ENCODE measurements at places on chromosomes 1 and 21.

GRCh38 chr1:67514786-67515185 lies 84.6 kb upstream of the SERBP1 start:
- no peak for DNase-seq

GRCh38 chr1:201535046-201535918 lies 3.6 kb upstream of the NAV1 start:
- no peak for DNase-seq

GRCh38 chr21:21463456-21463855 lies 465.2 kb downstream of the NCAM2 start:
- no peak for DNase-seq

- DNase-seq, result peak; percentile 65
These were observed 102.1 kb downstream of the JAK1 start for GRCh38 chr1:64864018-64864940.

DNA sequence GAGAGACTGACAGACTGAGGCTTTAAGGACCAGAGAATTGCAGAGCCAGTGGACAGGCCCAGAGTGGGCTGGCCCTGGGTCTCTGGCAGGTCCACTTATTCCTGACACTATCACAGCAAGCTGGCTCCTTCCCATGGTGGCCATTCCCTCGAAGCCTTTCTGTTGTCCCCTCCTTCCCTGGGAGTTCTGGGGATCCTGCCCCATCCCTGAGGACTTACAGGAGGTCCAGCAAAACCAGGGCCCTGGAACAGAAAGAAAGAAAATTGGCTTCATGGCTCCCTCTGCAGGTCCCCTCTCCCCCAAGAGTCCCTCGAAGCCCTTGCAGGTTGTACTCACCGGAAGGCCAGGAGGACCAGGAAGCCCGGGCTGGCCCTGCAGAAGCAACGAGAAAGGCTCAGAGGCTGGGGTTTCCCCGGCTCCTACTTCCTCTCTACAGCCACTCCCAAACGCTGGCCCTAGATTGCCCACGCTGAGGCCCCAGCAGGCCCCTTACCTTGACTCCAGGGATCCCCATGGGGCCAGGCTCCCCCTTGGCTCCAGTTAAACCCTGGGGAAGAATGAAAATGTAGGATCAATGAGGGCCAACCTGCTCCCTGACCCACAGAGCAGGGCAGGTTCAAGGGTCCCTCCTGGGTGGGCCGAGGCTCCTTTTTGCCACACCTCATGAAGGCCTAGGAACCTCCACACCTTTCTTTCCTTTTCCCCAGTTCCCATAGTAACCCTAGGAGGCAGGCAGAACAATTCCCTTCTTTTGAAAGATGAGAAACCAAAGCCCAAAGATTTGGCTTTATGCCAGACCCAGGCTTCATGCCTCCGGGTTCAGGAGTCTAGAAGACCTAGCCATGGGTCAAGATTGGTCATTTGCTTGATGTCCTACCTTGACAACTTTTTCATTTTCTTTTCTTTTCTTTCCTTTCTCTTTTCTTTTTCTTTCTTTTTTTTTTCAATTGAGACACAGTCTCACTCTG lies 4.6 kb downstream of the COL9A2 start:
- DNase-seq, result peak; percentile 45

GRCh38 chr1:185155600-185156287 lies 1.0 kb downstream of the TRMT1L start:
- no peak for DNase-seq

- no peak for DNase-seq
These were observed 249.8 kb downstream of the NRIP1 start for GRCh38 chr21:14814991-14815390.

GRCh38 chr1:53567851-53568250 lies 108.7 kb downstream of the DMRTB1 start:
- DNase-seq, result no peak

GRCh38 chr1:40668769-40669525 lies 3.5 kb upstream of the RIMS3 start:
- peak; percentile 77 for DNase-seq

- no peak for DNase-seq
These were observed 231.0 kb downstream of the RERE start for GRCh38 chr1:8586438-8586837.

- DNase-seq, result no peak
These were observed 59.3 kb upstream of the PTGFRN start for GRCh38 chr1:116850436-116850835.

GRCh38 chr1:111649648-111650047 lies 30.1 kb downstream of the RAP1A start:
- DNase-seq, result no peak

DNA sequence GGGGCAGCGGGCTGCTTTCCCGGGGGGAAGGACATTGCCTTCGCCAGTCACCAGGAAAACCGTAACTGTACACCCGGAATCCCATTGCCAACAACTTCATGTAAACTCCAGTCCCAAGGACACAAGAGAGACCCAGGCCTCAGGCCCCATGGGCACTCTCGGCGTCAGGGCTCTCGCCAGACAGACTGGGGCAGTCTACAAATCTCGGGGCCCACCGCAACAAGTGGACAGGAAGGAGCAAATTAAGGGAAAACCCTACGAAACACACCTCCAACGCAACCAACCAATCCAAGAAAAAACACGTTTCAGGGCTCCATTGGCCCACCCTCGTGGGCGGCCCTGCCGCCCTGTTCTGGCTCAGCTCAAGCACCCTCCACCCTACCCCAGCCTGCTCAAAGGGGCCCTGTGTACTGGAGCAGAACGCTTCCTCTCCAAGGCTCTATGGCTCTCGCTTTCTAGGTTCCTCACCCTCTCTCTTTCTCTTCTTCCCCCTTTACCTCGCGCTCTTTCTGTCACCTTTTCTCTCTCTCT lies 4.6 kb upstream of the ZNF678 start:
- DNase-seq, result no peak

DNA sequence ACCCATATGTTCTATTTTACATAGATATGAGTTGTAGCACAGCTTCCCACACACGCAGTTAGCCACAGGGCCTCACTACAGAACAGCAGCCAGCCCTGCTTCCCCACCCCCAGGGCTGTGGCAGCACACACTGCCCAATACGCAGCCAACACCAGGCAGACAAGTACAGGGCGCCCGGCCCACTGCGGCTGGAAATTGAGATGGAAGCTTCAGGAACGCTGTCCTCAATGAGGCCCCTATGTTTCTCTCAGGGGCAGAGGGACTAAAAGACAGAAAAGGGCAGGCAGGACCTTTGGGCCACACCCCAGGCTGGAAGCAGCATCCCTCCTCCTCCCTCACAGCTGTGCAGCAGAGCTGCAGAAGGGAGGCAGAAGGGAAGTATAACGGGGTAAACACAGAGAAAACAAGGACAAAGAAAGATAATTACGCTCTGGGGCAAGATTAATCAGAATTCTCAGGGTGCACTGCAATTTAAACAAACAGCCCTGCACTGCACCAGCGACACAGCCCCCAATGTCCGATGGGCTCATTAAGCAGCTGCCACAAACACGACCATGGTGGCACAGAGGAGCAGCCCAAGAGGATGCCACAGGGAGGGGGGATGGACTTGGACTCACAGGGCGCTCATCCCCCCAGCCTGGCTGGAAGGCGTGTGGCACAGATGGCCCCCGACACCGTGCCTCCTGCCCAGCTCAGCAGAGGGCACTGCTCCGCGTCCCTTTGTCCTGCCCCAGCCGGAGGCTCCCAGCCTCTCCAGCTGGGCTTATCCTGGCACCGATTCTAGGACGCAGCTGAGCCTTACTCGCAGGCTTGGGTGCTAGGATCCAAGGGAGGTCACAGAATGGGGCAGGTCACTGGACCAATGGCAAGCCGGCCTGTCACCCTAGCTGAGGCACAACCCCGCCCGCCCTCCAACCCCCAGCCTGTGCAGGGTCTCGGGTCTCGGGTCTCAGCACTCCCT lies 14.2 kb downstream of the WDR4 start:
- no peak for DNase-seq
